ENCODE measurements at places on chromosomes 6 and 20.

DNA sequence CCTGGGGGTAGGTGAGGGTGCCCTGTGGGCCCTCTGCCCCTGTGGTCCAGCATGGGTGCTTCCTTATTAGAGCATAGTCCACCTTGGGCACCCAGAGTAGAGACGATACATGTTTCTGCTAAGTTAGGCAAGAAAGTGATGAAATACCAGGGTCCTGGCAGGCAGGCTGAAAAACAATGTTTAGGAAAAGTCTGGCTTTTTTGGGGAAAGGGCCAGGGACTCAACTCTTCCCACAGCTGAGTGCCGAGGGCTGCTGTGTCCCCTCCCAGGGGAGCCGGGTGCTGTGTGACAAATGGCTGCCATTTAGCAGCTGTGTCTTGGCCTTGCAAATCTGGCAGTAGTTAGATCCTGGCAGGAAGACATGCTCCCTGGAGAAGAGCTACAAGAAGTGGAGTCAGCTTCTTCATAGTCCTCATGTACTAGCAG lies 61.5 kb downstream of the RREB1 start:
- no peak for DNase-seq

DNA sequence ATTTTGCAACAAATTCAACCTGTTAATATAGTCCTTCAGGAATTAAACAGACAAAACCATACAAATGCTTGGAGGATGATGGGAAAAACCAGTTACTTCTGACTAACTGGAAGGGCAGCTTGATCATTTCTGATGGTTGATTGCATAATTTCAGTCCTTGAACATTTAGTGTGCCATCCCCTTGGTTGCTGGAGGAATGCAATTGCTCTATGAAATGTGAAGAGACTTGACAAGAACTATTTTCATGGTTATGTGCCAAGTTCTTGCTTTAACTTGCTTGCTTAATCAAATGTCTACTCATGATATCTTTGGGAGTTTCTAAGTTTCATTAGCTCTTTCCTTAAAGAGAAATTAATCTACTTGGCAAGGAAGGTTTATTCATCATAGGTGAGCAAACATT lies 45.2 kb downstream of the ANKEF1 start:
- no peak for DNase-seq

DNA sequence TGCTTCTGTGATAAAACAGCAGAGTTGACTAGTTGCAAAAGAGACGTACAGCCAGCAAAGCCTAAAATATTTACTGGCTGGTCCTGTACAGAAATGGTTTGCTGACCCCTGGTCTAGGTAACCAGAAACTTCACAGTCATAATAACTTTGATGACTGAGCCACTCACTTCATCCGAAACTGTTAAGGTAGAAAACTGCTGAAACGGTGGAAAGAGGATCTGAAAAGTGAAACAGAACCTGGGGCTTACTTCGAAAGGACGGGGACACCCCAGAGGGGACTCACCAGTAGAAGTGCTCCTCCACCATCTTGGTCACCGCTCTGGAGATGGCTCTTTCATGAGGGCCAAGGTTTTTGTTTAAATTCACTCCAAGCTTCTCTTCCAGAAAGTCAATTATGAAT lies 16.4 kb downstream of the FAXC start:
- DNase-seq: no peak

GRCh38 chr20:4782378-4782772 lies 60.7 kb downstream of the PRND start:
- DNase-seq: no peak

DNA sequence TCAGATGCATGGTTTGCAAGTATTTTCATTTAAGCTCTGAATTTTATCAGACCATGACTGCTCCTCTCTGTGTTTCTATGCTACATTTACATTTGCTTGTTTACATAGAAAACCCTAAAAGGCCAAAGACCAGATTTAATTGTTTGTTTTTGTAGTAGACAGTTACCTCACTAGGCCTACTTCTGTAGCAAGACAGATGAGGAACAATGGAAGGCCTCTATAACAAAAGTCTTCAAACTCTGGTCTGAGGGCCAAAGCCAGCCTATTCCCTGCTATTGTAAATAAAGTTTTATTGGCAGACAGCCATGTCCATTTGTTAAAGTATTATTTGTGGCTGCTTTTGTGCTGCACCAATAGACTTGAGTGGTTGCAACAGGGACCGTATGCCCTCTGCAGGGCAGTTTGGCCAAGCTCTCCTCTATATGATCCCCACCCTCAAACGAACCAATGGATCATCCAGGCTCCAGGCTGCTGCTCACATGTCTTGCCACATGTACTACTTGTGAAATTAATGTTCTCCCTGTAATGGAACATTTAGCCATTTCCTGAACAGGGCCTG lies 182.0 kb downstream of the DOK5 start:
- DNase-seq: no peak

- no peak for DNase-seq
These were observed 82.7 kb upstream of the NXT1 start for GRCh38 chr20:23267909-23268308.

GRCh38 chr20:23206061-23206460 lies 119.9 kb upstream of the CD93 start:
- DNase-seq: no peak

DNA sequence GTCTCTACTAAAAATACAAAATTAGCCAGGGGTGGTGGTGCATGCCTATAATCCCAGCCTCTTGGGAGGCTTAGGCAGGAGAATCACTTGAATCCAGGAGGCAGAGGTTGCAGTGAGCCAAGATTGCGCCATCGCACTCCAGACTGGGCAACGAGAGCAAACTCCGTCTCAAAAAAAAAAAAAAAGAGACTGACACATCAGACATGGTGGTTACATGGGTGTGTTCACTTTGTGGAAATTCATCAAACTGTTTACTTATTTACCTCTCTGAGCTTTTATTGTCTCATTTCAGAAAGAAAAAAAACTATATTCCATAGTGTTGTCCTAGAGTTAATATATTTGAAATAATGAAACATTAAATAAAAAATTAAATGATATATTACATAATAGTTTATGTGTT lies 64.8 kb downstream of the MBOAT1 start:
- DNase-seq: no peak

DNA sequence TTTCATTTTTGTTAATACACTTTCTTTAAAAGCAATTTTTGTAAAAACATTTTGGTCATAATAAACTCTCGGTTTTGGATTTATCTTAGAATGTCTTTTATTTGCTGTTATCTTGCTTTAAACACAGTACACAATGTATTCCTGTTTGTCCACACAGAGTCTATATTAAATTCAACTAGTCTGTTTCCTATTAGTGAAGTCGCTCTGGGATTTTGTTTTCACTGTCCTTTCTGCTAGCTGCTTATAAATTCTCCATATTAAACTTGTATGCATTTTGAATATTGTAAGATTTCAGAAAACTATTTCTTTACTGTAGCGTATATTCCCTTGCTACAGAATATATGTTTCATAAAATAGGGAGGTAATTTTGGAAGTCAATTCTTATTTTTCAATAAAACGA lies 630.2 kb downstream of the HDGFL1 start:
- no peak for DNase-seq

DNA sequence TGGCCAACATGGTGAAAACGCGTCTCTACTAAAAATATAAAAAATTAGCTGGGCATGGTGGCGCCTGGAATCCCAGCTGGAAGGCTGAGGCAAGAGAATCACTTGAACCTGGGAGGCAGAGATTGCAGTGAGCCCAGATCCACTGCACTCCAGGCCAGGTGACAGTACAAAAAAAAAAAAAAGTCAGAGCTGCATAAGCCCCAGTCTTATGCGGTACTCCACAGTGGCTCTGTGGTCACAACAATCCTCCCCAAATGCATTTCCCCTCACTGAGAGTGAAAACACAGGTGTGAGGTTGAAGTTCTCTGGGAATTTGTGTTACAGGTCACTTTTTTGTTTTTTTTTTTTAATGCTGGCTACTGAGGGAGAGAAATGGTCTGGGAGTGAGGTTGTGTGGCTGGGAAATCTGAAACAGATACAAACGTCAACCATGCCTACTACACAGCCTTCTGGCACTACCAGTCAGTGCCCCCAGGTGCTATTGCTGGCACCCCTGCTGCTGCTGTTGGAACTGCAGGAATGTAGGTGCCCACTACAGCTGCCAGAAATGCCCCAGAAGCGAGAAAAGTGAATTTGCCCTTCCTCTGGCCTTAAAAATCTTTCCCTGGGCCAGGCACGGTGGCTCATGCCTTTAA lies 5.7 kb downstream of the MRPS26 start:
- no peak for DNase-seq

DNA sequence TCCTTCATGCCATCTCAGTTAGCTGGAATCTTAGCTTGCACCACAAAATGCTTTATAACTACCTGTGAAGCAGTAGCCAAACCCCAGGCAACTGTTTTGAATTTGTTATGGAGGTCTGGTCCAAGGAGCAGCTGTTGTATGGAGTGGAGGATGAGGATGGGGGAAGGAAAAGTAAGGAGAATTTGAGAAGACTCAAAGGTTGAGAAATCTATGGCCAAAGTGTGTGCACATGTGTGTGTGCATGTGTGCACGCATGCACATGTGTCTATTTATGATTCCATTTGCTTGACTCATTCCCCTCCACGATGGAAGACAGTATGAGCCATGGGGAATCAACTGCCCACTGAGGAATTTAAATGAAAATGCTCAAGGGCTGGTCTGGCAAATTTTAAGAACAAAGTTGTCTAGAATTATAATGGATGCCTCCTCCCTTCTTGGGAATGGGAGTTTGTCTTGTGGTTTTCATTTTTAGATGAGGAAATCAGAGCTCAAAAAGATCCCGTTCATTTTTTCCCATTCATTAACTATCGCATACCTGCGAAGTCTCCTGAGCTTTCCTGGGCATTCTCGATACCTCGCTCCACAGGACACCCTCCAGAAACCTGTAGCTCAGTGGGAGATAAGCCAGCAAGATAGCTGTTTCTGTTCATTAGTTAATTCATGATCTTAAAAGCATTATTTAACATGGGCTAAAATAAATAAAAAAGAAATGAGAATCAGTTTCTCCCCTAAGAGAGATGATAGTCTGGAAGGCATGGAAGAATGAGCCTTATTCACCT lies 152.3 kb upstream of the NEDD9 start:
- no peak for DNase-seq

DNA sequence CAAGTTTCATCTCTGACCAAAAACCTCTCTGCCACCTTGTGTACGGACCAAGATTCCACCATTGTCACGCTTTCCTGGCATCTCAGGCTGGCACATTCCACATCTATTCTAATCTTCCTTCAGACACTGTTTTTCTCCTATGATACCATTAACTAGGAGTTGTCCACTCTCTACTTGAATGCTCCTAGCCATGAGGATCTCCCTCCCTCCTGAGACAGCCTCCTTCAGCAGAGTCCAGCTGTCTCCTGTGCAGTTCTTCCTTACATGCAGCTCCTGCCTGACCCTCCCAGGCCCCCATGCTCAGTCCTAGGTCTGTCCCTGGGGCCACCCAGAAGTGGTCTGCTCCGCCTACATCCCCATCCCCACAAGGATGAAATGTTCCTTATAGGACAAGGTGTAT lies 90.9 kb downstream of the CHMP4B start:
- no peak for DNase-seq

- no peak for DNase-seq
These were observed at the start of gene WFDC2 for GRCh38 chr20:45469336-45470261. Gene WFDC2, plus strand, starts transcription at chr20:45469753. Its CDS starts 29 bp downstream, at chr20:45469782.

- DNase-seq: no peak
These were observed 39.3 kb upstream of the CST5 start for GRCh38 chr20:23918896-23919295.

- DNase-seq: no peak
These were observed 8.3 kb upstream of the SCML4 start for GRCh38 chr6:107832151-107833056.

DNA sequence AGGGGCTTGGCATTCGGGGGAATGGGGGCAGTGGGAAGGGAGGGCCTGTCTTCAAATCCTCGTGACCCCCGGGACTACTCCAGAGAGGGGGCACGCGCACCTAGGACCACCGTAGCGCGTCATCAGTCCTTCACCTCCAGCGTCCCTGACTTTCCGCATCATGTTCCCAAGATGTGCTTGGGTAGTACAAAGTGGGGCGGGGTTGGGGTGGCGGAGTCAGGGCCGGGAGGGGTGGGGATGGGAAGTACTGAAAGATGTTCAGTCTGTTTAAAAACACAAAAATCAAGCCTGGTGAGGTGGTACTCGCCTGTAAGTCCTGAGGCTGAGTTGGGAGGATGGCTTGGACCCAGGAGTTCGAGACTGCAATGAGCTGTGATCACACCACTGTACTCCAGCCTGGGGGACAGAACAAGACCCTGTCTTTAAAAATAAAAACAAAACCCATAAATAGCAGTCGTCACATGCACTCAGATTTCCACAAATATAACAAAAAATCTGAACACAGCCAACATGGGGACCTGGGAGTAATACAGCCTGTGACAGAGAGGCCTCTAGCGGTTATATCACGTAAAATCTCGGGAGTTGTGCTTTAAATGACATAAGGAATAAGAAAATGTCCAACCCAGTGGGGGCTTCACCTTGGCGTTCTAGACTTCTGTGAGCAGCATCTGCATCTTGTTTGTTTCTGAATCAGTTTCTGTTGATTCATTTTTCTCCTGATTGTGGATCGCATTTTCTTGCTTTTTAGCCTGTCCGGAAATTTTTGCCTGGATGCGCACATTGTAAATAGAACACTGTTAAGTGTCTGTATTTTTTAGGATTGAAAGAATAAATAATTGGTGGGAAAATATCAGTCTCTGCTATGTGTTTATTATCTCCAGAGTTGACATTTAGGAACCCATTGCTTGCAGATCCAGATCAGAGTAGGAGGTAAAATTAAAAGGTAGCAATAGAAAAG lies 698 bp upstream of the LRP11 start:
- no peak for DNase-seq

DNA sequence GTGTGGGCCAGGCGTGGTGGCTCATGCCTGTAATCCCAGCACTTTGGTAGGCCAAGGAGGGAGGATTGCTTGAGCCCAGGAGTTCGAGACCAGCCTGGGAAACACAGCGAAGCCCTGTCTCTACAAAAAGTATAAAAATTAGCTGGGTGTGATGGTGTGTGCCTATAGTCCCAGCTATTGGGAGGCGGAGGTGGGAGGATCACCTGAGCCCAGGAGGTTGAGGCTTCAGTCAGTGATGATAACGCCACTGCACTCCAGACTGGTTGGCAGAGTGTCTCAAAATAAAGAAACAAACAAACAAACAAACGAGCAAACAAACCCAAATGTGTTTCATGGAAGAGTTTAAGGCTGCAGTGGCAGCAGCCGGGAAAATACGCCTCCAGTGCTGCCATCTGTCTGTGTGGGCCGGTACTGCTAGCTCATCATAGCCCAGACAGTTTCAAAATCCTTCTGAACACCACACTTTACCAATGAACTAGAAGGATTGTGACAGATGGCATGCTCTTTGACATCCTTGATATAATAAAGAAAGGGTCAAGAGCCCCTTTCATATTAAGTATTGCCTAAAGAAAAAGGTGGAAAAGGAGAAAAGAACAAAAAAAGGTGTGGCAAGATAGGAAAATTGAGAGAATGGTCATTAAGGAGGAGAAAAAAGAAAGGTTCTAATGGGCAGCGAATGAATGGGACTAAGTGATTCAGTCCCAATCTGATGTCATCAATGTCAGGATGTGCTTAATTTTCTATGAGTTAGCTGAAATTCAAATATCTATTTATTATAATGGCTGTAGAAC lies 298.6 kb downstream of the SYNE1 start:
- peak; percentile 45 for DNase-seq
